Brain microvascular endothelial cell (primary cell): ENCODE measurements at places on chromosomes 16 and 17.

DNA sequence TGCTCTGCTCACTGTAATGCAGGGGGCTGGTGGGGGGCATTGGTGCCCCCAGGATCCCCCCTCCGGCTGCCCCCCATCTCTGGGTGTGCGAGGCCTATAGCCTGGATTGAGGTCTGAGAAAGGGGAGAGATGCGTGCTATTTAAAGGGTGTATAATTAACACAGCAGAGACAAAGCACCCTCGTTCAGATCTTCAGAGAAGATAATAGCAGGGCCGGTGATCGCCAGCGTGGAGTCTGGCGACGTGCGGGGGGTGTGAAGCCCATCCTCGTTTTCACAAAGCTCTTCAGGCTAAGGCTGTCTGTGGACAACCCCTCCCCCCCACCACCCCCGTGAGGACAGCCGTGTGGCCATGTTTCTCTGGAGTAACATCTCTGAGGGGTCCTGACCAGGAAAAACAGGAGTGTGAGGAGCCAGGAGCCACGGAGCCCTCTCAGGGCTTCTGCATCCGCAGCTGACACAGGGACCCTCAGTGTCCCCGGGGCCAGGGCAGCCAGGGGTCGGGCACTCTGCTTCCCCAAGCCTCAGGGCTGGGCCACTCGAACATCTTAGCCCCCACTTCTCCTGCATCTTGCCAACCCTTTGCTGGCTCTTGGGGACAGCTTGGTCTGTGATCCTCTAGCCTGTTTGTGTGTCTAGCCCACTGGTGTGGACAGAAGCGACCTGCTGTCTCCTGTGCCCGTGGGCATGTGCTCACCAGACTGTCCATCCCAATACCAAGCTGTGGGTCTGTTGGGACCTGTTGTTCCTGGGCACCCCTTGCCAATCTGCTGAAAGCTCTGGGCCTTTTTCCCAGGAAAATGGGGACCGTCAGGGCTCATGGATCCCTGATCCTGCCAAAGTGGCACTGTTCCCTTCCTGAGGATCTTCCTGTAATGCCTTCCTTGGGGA, 58.9 kb downstream of the BAIAP2 start:
- DNase-seq: no peak

GRCh38 chr16:67349172-67349571, 22.6 kb downstream of the LRRC36 start:
- no peak for DNase-seq

DNA sequence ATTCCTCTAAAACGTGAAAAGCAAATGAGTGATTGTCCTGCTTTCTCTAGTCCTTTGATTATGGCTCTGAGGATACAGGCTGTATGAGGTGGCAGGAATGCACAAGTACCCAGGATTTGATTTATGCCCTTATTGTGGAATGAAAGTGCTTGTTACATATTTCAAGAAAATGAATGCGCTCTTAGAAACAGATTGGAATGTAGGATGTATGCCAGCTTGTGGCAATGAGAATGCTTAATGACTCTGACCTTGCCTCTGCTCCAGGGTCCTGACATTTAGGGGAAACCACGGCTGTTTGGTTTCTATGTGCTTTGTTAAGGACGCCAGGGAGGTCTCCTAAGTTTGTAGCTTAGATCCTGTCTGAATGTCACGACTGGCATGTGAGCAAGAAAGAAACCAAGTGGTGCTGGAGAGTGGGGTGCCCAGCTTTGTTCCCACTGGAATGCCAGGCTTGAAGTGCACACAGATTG, 22.0 kb downstream of the PRCD start:
- no peak for DNase-seq

DNA sequence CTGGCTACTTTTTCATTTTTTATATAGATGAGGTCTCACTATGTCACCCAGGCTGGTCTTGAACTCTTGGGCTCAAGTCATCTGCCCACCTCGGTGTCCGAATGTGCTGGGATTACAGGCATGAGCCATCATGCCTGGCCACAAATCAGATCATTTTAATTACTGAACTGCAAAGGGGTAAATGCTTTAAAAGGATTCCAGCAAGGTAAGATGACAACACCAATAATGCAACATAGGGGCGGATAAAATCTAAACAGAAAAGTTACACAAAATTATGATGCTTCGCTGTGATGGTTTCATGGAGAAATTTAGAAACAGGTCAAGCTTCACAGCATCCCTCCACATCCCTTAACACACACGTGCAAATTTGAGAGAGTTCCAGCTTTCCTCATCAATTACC, 32.3 kb downstream of the AXIN1 start:
- no peak for DNase-seq

GRCh38 chr16:19691161-19691711, 26.8 kb downstream of the KNOP1 start:
- no peak for DNase-seq

GRCh38 chr17:47869114-47869513, 18.2 kb upstream of the SP6 start:
- no peak for DNase-seq

DNA sequence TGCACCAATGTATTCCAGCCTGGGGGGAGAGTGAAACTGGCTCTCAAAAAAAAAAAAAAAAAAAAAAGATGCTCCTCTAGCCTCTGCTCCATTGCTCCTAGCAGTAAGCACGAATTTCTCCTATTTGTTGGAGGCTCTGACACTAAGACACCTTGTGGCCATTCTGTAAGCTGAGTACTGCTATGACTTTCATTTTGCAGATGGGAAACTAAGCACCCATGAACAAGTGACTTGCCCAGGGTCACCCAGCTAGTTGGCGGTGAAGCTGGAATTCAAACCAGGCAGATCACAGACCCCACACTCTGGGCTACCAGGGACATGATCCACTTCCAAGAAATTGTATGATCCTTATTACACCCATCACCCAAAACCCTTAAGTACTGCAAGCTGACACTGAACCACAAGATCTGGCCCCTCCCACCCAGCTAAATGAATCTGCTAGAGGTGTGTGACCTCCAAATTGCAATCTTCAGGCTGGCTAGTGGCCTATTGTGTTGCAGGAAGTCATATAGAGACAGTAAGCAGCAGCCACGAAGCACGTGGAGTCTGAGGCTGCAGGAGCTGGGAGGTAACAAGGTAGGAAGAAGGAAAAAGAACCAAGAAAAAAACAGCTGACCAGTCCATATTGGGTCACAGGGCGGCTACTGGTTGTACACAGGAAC, 209.4 kb downstream of the XYLT1 start:
- no peak for DNase-seq

DNA sequence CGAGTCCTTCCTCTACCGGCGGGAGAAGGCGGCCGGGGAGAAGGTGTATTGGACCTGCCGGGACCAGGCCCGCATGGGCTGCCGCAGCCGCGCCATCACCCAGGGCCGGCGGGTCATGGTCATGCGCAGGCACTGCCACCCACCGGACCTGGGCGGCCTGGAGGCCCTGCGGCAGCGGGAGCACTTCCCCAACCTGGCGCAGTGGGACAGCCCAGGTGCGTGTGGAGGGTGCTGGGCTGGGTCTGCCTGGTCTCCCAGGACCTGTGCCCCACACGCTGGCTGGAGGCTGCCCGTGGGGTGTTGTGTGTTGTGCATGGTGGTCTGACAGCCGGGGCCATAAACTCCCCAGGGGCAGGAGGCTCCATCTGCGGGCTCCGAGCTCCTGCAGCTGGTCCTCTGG, 25.4 kb downstream of the FLYWCH1 start:
- DNase-seq: no peak

DNA sequence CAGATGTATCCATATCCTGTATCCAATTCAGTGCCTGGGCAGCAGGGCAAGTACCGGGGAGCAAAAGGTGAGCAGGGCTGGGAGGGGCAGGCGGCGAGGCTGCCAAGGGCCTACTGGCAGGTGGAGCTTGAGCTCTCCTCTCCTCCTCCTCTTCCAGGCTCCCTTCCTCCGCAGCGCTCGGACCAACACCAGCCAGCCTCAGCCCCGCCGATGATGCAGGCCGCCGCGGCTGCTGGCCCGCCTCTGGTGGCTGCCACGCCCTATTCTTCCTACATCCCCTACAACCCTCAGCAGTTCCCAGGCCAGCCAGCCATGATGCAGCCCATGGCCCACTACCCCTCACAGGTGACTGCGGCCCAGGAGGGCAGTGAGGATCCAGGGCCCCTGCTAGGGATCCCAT, 11.6 kb downstream of the ATXN2L start:
- DNase-seq: no peak

GRCh38 chr17:73030995-73031394, 61.5 kb downstream of the SLC39A11 start:
- no peak for DNase-seq

- DNase-seq: no peak
Observed at GRCh38 chr16:23279721-23280153, 22.4 kb upstream of the SCNN1B start.

DNA sequence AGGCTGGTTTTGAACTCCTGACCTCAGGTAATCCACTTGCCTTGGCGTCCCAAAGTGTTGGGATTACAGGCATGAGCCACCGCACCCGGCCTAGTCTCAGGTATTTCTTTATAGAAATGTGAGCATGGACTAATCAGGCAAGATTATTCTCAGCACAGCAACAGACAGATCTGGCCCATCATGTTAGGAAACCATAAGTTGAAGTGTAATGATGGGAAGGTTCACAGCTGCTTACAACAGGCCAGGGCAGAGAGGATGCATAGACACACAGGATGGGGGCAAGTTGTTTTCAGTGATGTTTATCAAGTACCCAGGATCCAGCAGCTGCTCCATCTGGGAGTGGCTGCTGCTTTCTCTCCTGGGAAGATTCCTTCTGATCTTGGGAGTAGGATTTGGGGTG, 16.6 kb upstream of the NOS2 start:
- no peak for DNase-seq

DNA sequence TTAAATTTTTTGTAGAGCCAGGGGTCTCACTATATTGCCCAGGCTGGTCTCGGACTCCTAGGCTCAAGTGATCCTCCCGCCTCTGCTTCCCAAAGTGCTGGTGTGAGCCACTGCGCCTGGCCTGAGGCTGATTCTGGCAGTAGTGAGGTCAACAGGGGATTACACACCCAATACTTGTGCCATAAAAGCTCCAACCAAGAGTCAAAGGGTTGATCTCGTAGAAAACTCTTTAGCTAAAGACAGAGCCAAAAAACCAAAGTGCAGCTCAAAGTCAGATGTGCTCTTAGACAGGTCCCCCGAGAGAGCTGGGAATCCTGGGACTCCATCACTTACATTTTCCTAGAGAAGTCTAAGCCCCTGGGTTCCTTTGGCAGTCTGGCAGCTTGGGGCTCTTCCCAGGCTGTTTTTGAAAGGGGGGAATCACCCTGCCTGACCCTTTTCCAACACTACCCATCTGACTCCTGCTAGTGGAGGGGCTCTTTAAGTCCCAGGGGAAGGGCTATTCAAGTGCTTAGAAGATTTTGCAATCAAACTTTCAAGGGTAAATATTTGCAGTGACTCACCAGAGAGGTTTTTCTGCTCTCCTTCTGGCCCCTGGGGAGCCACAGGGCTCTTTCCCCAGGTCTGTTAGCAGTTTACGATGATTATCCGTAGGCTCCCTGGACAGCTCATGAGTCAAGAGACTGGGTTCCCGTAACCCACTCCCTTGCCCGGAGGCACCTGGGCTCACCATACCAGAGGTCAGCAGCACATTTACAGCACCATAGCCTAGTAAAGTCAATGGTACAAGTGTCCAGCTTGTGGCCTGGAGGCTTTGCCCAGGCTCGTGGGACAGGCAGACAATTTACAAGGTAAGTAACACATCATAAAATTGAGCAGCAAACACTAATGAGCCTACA, 408.7 kb downstream of the SLC39A11 start:
- DNase-seq: peak; percentile 91

DNA sequence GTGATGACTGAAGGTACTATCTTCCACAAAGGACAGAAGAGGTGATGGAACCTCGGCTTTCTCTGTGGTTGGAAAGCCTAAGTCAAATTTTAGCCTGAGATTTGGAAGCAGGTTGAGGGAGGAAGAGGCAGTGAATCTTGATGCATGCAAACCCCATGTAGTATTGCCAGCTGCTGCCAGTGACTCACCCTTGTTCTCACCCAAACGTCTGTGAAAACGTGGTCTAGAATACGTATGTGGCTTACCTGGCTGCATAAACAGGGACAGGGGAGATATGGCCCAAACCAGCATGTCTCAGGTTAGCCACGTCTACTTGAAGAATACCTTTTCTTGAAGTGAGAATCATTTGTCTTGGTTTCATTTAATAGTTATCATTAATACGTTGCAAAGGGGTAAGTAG, 438.0 kb upstream of the MAF start:
- no peak for DNase-seq

- DNase-seq: no peak
Observed at GRCh38 chr17:66790501-66791061, 44.3 kb upstream of the CACNG5 start.

- no peak for DNase-seq
Observed at GRCh38 chr17:14557480-14557879, 256.6 kb downstream of the HS3ST3B1 start.

DNA sequence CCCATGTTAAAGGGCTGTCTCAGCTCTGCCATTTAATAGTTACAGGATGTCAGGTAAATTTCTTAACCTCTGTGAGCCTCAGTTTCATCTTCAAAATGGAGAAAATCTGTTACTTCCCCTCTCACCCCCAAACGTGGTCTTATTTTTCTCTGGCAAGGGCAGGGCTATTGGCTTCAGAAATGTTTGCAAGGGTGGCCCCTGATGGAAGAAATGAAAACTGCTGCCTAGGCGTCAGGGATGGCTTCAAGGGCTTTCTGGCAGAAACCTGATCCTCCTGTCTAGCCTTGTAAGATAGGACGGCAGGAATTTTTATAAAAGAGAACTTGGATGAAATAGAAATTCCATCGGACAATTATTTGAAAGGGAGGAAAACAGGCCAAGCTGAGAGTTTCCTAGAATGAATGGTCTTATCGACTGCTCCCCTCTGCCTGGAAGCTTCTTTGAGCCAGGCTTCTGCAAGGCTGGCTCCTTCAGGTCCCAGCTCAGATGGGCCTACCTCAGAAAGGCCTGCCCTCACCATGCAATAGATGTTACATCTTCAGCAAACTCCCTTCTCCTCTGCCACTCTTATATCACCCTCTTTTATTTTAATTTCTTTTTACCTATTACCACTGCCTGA, 43.0 kb upstream of the TANGO6 start:
- DNase-seq: peak; percentile 92

DNA sequence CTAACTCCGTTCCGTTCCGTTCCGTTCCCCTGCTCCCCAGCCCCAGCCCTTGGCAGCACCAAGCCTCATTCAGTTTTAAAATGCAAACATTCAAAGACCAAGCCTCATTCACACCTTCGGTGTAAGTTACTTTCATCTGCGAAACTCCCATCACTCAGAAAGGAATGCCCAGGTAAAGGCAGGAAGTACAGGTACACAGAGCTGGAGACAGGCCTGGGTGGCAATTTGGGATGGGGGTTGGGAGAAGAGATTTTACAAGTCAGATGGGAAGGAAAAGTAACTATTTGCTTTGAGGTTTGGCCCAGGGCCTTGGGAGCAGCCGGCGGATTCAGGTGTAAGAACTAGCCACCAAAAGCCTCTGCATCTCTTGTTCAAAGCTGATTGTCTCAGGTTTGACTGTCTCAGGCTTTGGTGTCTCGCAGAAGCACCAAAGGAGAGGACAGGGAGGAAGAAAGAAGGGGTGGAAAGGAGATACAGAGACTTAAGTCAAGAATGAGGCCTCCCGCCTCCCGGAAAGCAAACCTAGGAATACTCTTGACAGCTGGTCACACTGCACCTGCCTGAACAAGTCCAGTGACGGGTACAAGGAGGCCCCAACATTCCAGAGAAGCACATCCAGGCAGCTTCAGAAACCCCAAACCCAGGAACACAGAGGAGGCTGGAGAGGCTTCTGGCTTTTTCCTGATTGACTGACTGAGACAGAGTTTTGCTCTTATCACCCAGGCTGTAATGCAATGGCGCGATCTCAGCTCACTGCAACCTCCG, 54.7 kb downstream of the NXN start:
- no peak for DNase-seq
